ENCODE measurements at places on chromosomes 2 and 18. TPM values are rescaled to one million over a fixed set of nuclear protein-coding genes. Genes with fewer than 3 reads are reported as not detected.

The AFG3L2 gene
- total RNA-seq: 43.7 TPM

GRCh38 chr2:203578759-203579643 lies 43.9 kb upstream of the RAPH1 start:
- DNase-seq: no peak

GRCh38 chr2:48345176-48345575 lies 184.8 kb upstream of the STON1 start:
- DNase-seq: no peak

DNA sequence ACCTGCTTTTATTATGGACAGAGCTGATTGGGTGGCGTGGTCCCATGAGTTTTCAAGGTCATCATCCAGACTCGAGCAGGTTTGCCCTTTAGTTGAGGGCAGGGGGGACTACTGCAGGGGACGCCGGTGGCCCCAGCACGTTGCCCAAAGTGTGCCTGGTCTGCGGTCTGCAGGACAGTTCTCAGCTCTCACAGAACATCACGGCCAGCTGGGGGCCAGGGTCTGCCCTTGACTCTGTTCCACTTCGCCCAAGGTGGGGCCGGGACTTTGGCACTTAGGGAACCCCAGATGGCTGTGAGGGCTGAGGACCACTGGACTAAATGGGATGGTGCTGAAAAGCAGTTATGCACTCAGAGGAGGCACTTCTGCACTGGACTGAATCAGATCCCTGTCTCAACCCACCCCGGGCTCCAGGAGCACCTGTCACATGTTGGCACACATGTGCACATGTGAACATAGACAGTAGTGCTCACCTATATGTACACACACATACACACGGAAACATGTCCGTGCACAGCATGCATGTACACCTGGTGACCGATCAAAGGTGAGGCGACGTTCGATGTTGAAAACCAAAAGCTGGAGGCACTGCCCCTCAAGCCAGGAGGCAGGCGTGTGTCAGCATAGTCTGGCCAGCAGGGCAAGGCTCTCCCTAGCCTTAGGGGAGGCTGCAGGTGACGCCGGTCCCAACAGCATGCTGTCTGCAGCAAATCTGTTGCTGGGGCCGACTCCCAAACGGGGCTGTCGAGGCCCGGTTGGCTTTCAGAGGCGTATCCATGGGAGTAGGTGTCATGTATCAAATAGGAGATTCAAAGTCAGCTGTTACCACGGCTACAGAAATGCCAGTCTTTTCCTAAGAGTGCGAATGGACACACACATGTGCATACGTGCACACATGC lies 10.2 kb downstream of the ANO7 start:
- no peak for DNase-seq

- DNase-seq: peak; percentile 74
These were observed 83.4 kb upstream of the RTN4 start for GRCh38 chr2:55133467-55134315.

GRCh38 chr2:139694327-139694726 lies 914.1 kb upstream of the NXPH2 start:
- DNase-seq: no peak

DNA sequence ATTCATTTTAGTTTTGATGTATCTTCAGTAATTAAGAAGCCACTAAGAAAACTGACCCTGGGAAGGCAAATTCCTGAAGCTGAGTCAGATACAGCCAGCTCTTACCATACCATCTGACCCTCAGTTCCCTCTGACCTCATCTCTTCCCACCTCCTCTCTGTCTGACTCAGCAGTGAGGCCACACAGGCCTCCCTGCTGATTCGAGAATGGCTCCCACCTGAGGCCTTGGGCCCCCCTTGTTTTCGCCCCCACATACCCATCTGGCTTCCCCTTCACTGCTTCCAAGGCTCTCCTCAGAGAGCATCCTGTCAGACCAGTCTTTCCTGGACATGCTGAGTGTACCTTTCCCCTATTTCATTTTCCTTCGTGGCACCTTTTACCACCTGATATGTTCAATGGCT lies 71.0 kb upstream of the CYP1B1 start:
- DNase-seq: peak; percentile 67

GRCh38 chr18:26809346-26809745 lies 56.2 kb downstream of the AQP4 start:
- no peak for DNase-seq

The OTOS gene
- total RNA-seq: not detected

The ABHD1 gene
- total RNA-seq: not detected
